Stimulated activated CD8-positive, alpha-beta memory T cell treated with anti-CD3 and anti-CD28 coated beads, Interleukin-7, amount 100 ng/mL, for 24 hours (primary cell): ENCODE measurements at places on chromosomes 5 and 9.

GRCh38 chr5:1363160-1363559 is 18.3 kb upstream of the CLPTM1L start:
- no peak for DNase-seq

- DNase-seq, result no peak
Observed at GRCh38 chr5:158521995-158522394, 577.7 kb downstream of the EBF1 start.

- no peak for DNase-seq
Observed at GRCh38 chr5:172766287-172767108, 4.5 kb downstream of the DUSP1 start.

- DNase-seq, result no peak
Observed at GRCh38 chr9:113475031-113475430, 11.5 kb downstream of the RGS3 start.

DNA sequence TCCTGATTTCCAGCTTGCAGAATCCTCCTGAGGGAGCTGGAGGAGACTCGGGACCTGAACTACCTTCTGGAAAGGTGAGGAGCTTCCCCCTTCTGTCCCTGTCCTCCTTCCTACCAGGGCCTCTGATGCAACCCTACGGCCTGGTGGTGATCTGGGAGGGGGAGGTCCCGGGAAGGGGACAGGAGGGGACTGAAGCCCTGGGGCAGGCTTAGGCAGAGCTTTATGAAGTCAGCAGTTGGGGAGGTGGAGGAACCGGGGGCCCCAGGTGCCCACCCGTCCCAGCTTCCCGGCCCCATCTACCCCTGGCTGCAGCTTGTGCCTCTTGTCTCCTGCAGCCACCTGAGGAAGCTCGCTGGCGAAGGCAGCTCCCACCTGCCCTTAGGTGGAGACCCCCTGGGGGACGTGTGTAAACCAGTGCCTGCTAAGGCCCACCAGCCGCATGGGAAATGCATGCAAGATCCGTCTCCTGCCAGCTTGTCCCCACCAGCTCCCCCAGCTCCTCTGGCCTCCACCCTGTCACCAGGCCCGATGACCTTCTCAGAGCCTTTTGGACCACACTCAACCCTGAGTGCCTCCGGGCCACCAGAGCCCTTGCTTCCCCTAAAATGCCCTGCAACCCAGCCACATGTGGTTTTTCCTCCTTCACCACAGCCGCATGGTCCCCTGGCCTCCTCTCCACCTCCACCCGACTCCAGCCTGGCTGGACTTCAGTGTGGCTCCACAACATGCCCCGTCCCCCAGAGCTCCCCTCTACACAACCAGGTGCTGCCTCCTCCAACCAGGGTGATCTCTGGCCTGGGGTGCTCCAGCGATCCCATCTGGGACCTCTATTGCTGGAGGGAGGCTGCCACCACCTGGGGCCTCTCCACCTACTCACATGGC is 2.1 kb downstream of the SPATA31E1 start:
- no peak for DNase-seq

DNA sequence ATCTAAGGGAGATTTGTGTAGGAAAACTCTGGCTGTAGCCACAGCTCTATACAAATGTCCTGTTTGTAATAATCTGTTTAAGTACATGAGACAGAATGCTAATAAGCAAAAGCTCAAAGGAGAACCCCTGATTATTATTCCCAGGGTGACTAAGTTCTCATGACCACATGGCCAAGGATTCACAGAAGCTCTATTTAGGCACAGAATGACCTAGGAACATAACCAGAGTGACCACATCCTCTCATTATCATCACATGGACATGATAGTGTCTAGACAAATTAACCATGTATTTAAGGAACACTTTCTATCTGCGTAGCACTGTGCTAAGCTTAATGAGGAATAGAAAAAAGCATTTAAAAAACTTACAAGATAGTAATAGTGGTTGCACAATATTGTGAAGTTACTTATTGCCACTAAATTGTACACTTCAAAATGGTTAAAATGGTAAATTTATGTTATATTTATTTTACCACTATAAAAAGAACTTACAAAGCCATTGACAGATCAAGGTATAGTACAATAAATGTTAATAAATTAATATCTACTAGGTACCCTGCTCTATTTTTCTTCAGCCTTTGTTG is 56.3 kb downstream of the STX17 start:
- DNase-seq, result no peak

GRCh38 chr5:169029037-169029436 is 271.9 kb downstream of the SLIT3 start:
- DNase-seq, result no peak

- no peak for DNase-seq
Observed at GRCh38 chr5:124746916-124747790, 714 bp upstream of the ZNF608 start.

GRCh38 chr9:110555551-110556331 is 23.8 kb downstream of the SVEP1 start:
- no peak for DNase-seq

GRCh38 chr9:123375469-123376132 is 19.6 kb downstream of the CRB2 start:
- no peak for DNase-seq

DNA sequence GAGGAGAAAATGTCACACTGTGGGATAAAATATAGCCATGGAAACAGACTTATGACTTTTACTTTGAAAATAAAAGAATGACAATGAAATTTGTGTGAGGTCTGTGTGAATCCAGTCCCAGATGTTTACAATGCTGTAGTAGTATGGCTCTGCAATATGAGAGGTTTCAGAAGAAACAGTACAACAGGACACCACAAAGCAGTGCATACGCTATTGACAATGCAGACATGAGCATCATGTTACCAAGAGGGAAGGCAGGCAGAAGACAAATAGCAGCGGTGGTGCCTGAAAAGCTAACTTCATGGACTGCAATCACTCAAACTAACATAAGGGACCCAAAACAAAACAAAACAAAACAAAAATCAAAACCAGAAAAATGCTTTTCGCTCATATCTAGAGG is 1.8 kb downstream of the FGF10 start:
- DNase-seq, result no peak

- no peak for DNase-seq
Observed at GRCh38 chr9:127741831-127742434, 6.8 kb upstream of the TOR2A start.

DNA sequence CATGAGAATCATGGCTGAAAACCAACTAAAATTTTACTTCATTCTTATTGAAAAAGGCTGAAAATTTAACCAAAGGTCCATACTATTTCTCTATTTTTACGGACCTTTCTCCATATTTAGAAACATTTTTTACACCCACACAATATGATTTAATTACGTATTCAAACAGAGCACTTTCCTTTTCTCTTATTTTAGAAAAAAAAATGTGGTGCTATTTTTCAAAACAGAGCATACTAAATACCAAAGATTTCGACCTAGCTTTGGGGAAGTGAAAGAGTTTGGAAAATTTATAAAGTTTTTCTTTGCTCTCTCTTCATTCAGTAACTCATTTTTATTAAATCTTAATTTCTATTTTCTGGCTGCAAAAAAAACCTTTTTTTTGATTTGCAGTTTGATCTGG is 38.1 kb downstream of the RNF145 start:
- no peak for DNase-seq

- DNase-seq, result no peak
Observed at GRCh38 chr5:124806026-124806372, 59.6 kb upstream of the ZNF608 start.

DNA sequence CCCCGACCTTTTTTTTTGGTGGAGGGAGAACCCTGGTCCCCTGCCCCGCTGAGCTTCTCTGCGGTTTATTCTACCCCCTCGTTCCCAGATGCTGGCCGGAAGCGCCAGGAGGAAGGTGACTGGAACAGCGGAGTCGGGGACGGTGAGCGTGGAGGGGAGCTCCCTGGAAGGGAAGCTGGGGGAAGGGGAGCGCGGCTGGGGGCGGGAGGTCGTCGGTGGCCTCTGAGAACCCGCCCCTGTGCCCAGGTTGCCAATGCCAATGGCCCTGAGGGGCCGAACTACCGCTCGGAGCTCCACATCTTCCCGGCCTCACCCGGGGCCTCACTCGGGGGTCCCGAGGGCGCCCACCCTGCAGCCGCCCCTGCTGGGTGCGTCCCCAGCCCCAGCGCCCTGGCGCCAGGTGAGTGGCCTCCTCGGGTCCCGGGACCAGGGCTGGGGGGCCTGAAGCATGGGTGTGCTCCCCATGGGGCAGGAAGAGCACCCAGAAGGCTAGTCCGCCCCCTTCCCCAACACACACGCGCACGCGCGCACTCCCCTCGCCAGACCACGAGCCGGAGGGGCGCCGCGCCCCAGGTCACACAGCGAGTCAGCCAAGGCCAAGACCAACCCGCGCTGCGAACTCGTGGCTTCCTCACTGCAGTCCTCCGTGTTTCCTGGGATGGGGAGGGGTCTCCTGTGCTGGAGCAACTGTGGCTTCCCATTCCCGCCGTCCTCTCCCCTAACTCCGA is 10.6 kb downstream of the MYOZ3 start:
- no peak for DNase-seq

- no peak for DNase-seq
Observed at GRCh38 chr5:59123595-59124561, 541.0 kb downstream of the RAB3C start.

DNA sequence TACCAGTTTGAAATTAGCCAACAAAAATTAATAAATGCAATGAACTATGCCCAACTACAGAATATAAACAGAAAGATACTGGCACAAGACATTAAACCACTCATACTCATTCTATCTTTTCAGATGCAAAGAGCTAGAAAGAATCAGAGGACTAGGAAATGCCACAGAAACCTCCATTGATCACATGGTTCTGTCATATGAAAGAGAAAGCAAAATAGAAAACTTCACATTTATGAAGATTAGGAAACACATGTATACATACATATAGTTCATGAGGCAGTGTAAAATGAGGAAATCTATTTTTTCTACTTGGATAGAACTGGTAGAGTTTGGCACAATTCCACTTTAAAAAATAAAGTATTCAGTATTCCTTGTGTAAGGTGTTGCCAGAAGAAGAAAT is 275.1 kb upstream of the PTGER4 start:
- DNase-seq, result no peak

GRCh38 chr9:85603936-85604335 is 137.8 kb downstream of the AGTPBP1 start:
- DNase-seq, result no peak

DNA sequence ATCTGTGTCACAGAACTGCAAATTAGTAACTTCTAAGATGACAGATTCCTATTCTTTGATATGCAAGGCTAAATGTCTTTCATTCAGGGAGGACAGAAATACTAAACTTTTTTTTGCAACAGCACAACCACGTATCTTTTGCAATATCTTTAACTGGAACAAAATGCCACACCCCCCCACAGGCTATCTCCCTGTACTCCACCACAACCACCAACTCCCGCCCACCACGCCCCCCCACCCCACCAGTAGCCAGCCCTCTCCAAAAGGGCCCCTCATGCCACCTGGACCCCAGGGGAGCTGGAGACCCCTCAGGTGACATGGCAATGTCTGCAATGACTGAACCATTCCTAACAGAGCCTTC is 131.8 kb downstream of the ROR2 start:
- DNase-seq, result no peak

- DNase-seq, result no peak
Observed at GRCh38 chr9:14831074-14831473, 79.2 kb downstream of the FREM1 start.

DNA sequence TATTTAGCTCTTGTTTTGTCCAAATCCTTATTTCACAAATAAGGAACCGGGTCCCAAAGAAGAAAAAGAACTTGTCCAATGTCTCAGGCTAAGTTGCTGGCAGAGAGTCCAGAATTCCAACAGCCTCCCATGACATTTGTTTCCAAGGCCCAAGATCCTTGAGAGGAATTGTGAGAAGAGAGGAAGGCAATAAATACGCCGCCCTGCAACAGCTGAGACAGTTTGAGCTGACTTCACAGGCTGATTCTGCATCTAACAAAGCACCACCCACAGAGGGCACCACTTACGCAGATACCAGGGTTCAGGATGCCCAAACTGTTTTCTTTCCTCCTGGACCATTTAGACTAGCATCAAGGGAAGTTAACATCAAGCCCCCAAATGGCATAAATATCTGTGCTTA is 211.3 kb downstream of the FAM114A2 start:
- no peak for DNase-seq

GRCh38 chr9:114446036-114446435 is 58.3 kb upstream of the AKNA start:
- DNase-seq, result no peak

DNA sequence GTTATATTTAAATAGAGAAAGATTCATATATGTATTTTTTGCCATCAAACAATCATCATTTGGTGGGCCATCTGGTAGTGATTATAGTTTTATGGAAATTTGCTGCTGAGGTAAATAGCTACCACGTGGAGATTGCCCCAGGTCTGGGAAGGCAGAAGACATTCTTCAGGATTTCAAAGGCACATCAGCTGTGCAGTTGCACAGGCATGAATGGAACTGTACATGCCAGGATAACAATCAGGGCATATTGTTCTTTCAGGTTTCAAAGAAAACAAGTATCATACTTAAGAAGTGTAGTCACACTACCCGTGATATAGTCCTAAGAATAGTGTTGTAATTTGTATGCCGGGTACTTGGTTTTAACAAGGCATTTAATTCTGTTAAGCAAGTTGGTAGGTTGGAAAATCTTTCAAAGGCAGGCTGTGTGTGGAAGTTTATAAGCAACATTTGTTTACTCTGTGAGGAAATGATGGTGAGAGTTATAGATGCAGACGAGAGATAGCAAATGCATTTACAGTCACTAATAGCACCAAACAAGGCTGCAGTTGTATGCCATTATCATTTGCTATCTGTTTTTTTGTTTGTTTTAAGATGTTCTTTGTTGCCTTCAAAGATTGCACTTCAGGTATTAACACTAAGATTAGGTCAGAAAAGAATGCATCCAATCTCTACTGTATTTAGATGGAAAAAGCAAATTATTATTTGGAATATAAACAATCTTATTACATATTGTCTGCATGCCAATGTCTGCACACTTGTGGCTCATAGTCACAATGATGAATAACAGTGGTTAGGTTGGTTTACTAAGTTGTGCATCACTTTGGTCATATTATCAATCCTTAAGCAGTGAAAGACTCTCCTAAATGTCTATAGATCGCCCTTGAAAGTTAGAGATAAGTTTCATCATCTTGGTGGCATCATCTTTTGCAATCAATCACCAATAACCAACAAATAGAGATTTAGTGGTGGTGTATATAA is 55.3 kb downstream of the RPS23 start:
- no peak for DNase-seq

GRCh38 chr5:67268231-67269021 is 71.8 kb upstream of the CD180 start:
- no peak for DNase-seq

GRCh38 chr5:155416765-155417164 is 403.2 kb downstream of the KIF4B start:
- no peak for DNase-seq

DNA sequence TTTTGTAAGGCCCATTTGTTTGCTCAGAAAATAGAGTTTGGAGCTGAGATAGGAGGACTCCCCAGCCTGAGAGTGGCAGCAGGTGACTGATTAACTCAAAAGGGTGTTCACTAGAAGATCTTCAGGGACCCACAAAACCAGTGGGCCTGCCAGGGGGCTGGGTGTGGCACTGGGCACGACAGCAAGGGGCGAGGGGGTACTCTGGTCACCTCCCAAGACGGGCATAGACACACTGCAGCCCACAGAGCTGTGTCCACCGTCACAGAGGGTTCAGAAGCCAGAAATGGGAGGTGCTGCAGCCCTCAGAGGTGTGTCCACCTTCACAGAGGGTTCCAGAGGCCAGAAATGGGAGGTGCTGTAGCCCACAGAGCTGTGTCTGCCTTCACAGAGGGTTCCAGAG is 75.6 kb upstream of the CACNA1B start:
- no peak for DNase-seq
